ENCODE measurements at places on chromosomes 3 and 15.

- no peak for DNase-seq
Observed at GRCh38 chr3:126760541-126760940, 56.5 kb downstream of the CHCHD6 start.

DNA sequence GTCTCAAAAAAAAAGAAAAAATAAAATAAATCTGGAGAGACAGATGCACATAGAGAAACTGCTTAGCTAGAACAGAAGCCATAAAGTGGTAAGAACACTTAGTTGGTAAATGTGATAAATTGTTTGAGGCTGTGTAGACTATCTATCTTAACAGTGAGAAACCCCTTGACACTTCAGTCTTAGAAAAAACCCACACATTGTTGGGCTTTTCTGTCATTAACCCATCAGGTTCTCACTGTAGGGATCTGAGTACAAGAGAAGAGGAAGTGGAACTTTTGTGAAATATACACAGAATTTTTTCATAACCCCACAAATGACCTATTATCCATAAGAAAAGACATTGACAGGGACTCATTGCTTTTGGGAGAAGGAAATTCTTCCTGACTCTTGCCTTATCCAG, 24.4 kb downstream of the TP63 start:
- no peak for DNase-seq

- DNase-seq, result no peak
Observed at GRCh38 chr15:80779658-80780415, 667 bp downstream of the CEMIP start.

- no peak for DNase-seq
Observed at GRCh38 chr3:115698851-115699591, 75.7 kb downstream of the GAP43 start.

GRCh38 chr15:63483521-63484371, 20.6 kb upstream of the USP3 start:
- no peak for DNase-seq

- no peak for DNase-seq
Observed at GRCh38 chr3:12990306-12990705, 82.9 kb downstream of the IQSEC1 start.

GRCh38 chr3:157373783-157374182, 62.9 kb upstream of the PTX3 start:
- DNase-seq, result no peak

DNA sequence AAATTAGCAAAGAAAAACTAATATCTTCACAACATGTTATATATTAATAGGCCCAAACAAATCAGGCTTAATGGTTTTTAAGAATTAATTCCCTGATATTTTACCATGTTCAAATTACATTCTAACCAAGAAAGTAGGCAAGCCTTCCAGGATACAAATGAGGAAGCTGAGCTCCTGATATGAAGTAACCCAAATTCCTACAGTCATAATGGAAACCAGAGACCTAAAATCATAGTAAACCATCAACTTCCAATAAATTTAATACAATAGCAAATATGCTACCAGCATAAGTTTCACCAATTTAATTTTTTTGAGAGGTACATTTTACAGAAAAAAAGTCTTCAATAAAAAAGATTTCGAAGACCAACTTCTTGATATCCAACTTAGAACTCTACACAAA, 3.8 kb downstream of the DCBLD2 start:
- no peak for DNase-seq

DNA sequence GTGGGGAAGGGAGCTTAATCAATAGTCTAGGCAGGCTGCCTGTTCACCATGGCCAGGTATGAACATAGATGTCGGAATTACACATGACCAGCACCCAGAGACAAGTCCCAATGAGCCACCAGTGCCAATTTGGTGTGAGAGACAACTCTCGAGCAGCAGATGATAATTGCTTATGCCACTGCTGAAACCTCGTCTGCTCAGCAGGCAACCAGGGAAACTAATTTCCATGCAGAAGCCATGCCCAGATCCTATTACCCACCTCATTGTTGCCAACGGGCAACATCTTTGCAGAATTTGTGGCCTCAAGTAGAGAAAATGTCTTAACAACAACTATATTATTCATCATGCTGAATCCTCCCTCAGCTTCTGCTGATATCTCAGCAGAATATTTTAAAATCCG, 84.9 kb downstream of the CGGBP1 start:
- DNase-seq, result no peak

- no peak for DNase-seq
Observed at GRCh38 chr3:12147049-12147780, 11.5 kb downstream of the TIMP4 start.

GRCh38 chr3:54433846-54434245, 311.5 kb downstream of the CACNA2D3 start:
- DNase-seq, result no peak

- DNase-seq, result no peak
Observed at GRCh38 chr15:92021792-92022191, 168.3 kb downstream of the SLCO3A1 start.

- no peak for DNase-seq
Observed at GRCh38 chr3:16069149-16069922, 105.1 kb upstream of the GALNT15 start.

- no peak for DNase-seq
Observed at GRCh38 chr3:198028718-198029117, 68.7 kb downstream of the LMLN start.

DNA sequence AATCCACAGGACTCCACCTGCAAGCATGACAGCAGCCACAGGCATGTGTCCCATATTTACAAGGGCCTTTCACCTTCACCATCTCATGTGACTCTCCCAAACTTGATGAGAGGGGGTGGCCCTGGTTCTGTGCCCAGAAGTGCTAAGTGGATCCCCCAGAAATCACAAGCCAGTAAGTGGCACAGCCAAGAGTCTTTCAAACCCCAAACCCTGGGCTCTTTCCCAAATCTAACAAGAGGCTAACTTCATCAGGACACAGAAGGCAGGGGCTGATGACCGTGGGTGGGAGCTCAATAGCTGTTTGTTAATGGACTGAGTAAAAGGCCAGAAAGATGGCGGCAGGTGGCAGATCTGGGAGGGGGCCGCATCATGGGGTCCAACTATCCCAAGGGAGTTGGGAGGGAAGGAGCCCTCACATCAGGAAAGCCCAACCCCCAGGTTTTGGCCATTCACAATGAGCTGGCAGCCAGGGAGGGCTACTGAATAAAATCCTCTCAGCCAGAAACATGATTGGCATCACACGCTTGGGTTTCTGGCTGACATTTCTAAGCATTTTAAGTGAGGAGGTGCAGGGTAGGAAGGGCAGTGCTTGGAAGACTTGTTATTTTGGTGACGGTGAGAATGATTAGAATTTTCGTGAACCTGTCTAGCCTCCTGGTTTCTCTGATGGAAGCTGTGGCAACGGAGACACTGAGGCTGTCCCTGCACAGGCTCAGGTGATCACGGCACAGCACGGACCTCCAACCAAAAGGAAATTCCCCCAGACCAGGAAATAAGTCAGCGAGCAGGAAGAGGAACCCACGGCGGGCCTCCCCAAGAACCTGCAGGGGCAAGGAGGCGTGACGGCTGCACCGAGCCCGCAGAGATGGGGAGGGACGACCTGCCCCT, 109.3 kb downstream of the OXNAD1 start:
- DNase-seq, result no peak

GRCh38 chr3:178676942-178677790, 140.9 kb downstream of the KCNMB2 start:
- DNase-seq, result no peak

- DNase-seq, result no peak
Observed at GRCh38 chr15:40847223-40847961, 3.5 kb downstream of the SPINT1 start.

DNA sequence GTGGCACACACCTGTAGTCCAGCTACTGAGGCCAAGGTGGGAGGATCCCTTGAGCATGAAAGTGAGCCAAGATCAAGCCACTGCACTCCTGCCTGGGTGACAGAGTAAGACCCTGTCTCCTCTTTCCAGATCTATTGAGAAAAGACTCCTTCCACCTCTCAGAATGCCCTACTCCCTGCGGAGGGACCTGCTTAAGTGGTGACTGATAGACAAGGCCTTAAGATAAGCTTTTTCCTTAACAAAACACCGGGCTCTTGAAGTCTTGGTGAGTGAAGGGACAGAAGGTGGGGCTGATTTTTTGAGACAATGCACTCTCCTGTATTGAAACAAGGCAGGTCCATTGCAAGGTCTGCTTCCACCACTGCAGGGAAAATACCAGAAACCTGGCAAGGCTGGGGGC, 338.4 kb upstream of the FRG2C start:
- DNase-seq, result no peak

DNA sequence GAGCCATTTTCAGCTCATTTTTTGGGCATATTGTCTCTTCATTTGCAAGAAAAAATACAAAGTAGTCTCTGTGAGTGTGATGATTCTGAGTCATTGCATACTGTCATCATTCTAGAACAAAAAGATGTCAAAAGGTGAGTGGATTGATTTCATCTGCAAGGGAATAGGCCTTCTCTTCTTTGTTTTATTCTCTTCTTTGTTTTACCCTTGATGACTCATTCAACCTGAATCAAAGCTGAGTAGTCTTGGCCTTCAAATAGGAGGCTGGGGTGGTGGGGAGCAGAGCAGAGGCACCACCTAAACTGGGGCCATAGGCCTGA, 25.4 kb downstream of the CYP19A1 start:
- no peak for DNase-seq

DNA sequence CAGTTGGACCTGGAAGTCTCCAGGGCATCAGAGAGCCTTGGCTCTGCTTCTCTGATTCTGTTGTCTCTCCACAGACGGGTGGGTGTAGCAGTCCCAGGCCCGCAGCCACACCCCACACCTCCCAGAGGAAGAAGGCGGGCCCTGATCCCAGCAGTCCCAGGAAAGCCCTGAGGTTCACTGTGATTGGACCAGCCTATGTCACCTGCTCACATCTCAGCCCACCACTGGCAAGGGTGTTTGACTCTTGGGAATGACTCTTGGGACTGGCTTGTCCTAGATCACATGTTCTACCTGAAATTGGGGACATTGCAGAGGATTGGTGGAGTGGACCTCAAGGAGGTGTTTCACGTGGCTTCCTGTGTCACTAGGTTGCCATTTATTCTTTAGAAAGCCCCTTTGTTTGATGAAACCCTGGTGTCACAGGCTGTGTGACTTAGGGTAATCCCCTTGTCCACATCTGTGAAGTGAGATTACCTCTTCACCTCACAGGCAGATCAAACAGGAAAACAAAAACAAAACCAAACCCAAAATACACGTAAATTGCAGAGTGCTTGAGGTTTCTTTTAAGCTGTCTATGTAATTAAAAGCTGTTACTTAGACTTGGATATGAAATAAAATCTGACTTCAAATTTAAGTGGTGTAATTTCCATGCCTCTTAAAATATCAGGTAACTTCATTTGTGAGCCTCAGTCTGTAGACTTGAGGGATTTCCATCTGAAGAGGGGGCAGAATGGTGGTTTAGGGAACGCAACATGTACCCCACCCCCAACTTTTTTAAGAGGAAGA, 26.7 kb downstream of the FLNB start:
- DNase-seq, result no peak

- DNase-seq, result no peak
Observed at GRCh38 chr15:90665288-90666134, 51.6 kb upstream of the BLM start.

GRCh38 chr3:129211772-129212171, 28.1 kb upstream of the CNBP start:
- DNase-seq, result no peak

DNA sequence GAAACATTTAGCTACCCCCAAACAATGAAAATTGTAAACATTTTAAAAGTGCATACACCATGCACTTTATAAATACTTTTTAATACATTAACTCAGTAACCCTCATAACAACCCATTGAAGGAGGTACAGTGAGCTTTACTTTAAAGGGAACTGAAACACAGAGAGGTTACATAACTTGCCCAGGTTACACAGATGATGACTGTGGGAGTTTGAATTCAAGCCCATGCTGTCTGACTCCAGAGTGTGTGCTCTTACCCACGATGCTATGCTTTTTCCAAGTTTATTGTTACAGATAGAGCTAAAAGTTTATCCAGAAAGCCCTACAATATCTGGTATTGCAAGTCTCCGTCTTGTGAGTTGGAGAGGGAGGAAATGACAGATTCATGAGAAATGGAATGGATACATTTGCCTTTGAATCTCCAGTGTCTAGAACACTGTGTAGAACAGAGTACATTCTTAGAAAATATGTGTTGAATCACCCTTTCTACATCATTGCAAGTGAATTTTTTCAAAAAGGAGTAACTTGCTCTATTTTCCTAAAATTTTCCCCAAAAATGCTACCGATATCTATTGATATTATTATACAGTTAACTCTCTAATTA, 428.3 kb downstream of the NAALADL2 start:
- DNase-seq, result no peak

GRCh38 chr3:98994128-98994762, 92.8 kb upstream of the DCBLD2 start:
- no peak for DNase-seq

- DNase-seq, result no peak
Observed at GRCh38 chr3:16993227-16993626, 108.5 kb downstream of the PLCL2 start.

- peak; percentile 54 for DNase-seq
Observed at GRCh38 chr3:72738752-72739530, 109.3 kb downstream of the SHQ1 start.

GRCh38 chr3:55882006-55882405, 394.9 kb upstream of the WNT5A start:
- no peak for DNase-seq

DNA sequence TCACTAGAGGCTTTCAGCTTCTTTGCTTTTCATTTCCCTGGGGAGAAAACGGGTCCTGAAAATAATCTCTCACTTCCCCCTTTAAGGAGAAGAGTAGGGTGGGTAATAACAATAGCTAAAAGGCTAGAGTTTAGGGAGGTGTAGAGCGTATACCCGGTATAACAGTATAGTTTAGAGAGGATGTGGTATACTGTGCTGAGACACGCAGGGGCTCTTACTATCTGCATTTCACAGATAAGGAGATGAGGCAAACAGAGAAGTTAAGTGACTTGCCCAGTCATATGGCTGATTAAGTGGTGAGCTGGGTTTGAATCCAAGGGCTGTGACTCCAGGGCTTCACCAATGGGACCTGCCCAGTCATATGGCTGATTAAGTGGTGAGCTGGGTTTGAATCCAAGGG, 15.0 kb upstream of the KCNMB3 start:
- DNase-seq, result no peak

DNA sequence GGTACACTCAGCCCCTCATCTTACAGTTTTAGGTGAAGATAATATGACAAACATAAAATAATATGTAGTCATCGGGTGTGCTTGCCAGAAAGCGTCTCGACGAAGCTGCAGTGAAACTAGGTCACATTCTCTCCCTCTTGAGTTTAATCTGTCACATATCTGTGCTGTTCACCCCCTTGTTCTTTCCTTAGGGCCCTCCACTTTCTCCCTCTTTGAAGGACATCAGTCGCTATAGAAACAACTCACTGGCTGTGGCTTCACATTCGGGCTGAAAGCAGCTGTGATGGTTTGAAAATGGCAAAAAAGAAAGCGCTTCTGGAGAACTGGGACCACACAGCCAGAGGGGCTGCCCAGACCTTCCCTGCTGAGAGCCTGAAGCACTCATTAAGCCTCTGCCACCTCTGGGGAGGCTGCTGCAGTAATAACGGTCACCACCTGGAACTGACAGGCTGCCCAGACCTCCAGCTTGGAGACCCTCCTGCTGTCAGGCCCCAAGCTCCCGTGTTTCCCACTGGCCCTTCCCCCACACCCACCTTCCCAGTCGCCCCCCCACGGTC, 50.3 kb downstream of the ABTB1 start:
- no peak for DNase-seq
